ENCODE measurements at places on chromosomes 11 and 22. TPM values are rescaled to one million over a fixed set of nuclear protein-coding genes. Genes with fewer than 3 reads are reported as not detected.

Gene MUS81
- 92.6 TPM for total RNA-seq

Gene C11orf42
- not detected for total RNA-seq

Gene RTN4RL2
- total RNA-seq: 0.60 TPM

Gene ASRGL1
- 9.2 TPM for total RNA-seq

Gene APOL3
- total RNA-seq: 130 TPM

Gene CAPN5
- 3.7 TPM for total RNA-seq

Gene RCN1
- 19.2 TPM for total RNA-seq

Gene CCND1
- 0.60 TPM for total RNA-seq

Gene MFRP
- not detected for total RNA-seq

Gene GLYATL1
- total RNA-seq: not detected

Gene CARS1
- total RNA-seq: 72.5 TPM

Gene LUZP2
- total RNA-seq: not detected

Gene CREB3L1
- total RNA-seq: not detected

Gene ADAMTS8
- not detected for total RNA-seq

Gene LINC01488
- total RNA-seq: not detected

Gene SULT4A1
- total RNA-seq: not detected

Gene ROBO4
- total RNA-seq: not detected

Gene MMP27
- total RNA-seq: not detected

Gene ME3
- 1.6 TPM for total RNA-seq

Data from activated naive CD4-positive, alpha-beta T cell treated with anti-CD3 and anti-CD28 coated beads, Interleukin-2, amount 10 ng/mL, durations not matched to agents 5 hours and 36 hours (primary cell).